ENCODE measurements at places on chromosomes 1 and 21. TPM values are rescaled to one million over a fixed set of nuclear protein-coding genes. Genes with fewer than 3 reads are reported as not detected.

RAD54L gene
- 49.7 TPM for total RNA-seq

DNA sequence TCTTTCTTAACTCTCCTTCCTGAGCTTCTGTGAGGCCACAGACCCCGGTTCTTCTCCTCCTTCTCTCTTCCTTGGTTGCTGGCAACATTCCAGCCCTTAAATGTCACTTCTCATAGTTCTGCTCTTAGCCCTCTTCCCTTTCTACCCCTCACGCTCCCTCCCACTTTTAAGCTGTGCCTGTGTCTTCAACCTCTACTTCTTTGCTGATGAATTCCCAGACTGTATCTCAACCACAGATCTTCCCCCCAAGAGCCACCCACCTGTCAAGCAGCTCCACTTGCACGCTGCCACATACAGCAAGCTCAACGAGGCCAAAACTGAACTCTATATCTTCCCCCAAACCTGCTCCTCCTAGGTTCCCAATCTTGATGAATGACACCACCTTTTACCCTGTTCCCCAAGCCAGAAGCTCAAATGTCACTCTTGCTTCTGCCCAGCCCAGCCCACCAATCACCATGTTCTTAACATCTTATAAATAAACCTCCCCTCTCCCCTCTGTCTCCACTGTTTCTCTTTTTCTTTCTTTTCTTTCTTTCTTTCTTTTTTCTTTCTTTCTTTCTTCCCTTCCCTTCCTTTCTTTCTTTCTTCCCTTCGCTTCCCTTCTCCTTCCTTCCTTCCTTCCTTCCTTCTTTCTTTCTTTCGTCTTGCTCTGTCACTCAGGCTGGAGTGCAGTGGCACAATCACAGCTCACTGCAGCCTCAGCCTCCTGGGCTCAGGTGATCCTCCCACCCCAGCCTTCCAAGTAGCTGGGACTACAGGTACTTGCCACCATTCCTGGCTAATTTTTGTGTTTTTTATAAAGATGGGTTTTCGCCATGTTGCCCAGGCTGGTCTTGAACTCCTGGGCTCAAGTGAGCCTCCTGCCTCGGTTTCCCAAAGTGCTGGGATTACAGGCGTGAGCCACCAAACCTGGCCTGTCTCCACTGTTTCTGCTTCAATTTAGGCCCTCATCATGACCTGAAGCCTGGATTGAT is 19.8 kb upstream of the PTP4A2 start:
- no peak for DNase-seq

RSBN1 gene
- 19.5 TPM for total RNA-seq

DNA sequence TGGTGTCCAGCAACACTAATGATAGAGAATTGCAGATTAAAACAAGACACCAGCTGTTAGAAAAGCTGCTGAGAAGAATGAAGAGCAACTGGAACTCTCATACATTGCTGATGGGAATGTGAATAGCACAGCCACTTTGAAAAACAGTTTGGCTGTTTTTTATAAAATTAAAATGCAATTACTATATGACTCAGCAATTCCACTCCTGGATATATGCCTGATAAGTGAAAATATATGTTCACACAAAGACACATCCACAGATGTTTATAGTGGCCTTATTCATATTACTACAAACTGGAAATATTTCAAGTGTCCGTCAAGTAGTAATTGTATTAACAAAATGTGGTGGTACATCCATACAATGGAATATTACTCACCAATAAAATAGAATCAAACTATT is 99.7 kb upstream of the HAO2 start:
- DNase-seq: no peak

DNA sequence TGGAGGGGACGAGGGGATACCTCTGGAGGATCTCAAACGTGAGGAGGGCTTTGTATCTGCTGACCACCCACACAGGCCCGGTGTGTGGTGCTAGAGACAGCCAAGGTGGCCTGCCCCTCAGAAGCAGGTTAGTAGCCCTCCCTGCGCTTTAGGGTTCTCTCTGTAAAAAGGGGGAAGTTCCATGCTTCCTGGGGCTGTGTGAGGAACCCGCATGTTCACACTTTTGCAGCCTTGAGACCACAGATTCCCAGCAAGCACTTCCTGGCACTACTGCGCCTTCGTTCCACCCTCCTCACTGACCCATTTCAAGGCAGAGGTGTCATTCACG is 7.9 kb upstream of the GUCA2B start:
- no peak for DNase-seq

GRCh38 chr1:239456788-239457187 is 70.4 kb downstream of the CHRM3 start:
- DNase-seq: no peak

DNA sequence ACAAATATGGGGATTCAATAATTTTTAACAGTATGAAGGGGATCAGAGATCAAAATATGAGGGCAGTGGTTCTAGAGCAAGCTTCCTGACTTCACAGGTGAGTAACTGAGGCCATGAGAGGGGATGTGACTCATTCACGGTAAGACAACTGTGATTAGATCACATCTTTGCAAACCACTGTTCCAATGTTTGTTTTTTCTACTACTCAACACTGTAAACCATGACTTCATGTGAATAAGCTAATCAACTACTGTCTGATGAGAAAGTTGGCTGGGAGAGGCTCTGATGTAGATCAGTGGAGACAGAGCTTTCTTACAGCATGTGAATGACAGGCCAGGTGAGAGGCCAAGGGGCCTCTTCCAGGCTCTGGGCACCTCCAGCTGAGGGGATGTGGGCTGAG is 84.7 kb downstream of the BRINP2 start:
- no peak for DNase-seq

TMEM61 gene
- total RNA-seq: not detected

RAB29 gene
- total RNA-seq: 37.2 TPM

DPYD gene
- total RNA-seq: 17.9 TPM

GRCh38 chr1:84885469-84885868 is 7.5 kb downstream of the LPAR3 start:
- DNase-seq: no peak

DNA sequence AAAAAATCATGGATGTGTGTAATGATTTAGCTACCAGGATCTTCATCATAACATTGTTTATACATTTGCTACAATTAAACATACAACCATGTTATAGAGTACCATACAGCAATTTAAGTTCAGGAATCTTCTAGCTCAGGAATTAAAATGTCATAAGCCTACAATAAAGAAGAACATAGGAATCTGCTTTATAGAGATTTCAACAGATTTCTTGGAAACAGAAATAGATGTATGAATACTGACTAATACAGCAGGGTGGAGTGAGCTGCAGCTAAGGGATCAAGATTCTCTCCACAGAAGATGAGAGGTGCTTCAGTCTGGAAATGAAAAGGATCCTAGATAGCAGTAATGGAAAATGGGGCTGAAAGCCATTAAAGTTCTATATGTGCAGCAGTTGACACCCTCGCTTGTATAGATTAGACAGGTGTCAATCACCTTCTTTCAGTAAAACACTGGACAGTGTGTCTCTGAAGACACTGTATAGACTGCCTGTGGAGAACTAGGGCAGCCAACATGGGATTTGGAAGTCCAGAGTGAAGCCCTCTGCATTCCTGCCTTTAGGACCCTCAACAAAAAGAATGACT is 73.9 kb downstream of the DNTTIP2 start:
- no peak for DNase-seq

DNA sequence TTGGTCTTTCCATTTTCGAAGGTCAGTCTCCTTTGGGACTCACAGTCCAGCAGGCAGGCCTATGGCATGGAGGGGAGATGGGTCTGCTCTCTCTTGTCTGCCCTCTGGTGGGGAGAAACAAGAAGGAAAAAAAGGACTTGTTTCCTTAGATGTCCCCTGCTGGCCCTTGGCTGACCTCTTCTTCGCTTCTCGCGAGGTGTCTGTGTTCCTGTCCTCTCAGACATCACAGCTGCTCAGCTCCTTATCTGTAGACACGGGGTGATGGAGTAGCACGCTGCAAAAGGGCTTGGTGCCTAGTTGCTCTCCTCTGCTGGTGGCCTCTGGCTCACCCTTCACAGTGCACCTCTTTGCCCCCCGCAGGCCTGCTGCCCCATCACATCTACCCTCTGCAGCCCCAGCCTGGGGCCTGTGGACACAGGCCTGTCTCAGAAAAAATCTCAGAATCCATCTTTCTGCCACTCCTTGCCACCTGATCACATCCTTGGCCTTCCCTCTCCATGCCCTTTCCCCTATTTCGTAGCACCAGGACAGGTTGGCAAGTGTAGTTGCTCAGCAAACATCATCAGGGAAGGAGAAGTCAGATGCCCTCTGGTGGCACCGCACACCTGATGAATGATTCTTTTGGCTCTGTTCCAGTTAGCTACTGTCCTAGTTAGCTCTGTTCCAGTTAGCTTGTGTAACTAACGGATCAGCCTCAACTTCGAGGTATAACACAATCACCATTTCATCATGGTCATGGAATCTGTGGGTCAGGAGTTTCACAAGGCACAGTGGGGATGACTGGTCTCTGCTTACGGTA is 18.7 kb upstream of the AK2 start:
- peak; percentile 12 for DNase-seq

- no peak for DNase-seq
Observed at GRCh38 chr1:45353685-45354084, 13.4 kb upstream of the MUTYH start.

EXOSC10 gene
- total RNA-seq: 103 TPM

GRCh38 chr1:41598325-41598724 is 113.8 kb upstream of the EDN2 start:
- DNase-seq: no peak

GRCh38 chr1:15408890-15409387 is 749 bp upstream of the EFHD2 start:
- DNase-seq: no peak

- no peak for DNase-seq
Observed at GRCh38 chr1:71166178-71167173, 85.6 kb upstream of the ZRANB2 start.

DNA sequence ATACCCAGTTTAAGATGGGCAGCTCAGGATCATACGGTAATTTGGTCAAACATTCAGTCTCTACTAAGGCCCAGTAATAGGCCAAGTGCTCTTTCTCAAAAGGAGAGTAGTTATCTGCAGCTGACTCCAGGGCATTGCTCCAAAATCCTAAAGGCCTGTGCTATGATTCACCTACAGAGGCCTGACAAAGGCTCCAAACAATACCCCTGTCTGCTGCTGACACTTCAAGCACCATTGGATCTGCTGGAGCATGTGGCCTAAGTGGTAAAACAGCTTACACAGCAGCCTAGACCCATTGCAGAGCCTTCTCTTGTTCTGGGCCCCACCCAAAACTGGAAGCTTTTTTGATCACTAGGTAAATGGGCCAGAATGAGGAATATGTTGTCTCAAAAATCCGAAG is 22.8 kb downstream of the SLAMF7 start:
- no peak for DNase-seq

DIO1 gene
- total RNA-seq: not detected

DNA sequence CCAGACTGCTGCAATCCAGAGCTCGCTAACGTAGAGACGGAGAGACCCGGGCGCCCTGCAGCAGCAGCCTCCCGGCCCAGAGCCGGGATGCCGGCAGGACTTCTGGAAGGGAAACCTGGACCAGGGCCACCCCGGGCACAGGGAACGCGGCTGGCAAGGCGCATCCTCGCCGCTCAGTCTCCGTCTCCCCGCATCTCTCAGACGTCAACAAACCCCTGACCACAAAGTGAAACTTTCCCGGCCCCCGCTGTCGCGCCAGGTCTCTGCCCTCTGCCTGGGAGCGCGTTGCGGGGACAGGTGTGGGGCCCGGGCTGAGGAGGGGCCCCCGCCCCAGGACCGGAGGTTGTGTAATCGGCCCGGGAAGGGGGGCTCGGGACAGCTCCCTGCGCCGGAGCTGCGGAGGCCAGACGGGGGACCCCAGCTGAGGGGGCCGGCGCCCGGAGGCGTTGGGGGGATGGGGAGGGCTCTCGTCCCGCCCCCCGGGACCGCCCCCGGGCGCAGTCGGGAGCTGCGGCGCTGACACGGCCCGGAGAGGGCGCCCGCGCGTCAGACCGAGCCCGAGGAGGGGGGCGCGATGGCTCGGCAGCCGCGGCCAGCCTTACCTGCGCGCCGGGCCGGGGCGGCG is 116.6 kb upstream of the HIVEP3 start:
- no peak for DNase-seq

SPATA21 gene
- total RNA-seq: not detected

DNA sequence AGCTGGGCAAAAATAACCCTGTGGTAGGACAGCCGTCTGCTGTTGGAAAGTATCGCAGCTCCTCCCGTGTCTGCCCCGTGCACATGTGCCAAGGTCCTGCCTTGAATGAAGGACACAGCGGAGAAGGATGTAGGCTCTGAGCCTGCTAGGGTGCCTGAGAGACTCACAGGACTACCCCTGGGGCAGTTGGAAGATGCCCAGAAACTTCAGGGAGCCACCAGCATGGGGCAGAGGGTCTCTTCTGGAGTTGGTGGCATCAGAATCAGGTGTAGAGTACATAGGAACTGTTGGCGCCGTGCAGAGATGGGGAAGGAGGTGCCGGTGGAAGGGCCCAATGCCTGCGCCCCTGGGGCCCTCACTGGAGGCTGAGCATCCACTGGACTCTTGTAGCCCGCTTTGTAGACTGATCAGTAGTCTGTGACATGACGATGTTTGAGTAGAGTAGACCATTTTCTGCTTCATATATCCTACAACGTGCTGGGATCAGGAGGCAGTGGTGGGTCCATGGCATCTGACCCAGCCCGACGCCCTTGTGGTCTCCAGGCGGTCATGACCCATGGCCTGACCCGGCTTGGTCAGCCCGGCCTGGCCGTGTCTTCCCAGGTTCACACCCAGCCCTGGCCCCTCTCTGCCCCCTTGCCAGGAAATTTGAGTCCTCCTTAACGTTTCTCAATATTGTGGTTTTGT is 5.3 kb upstream of the C1orf174 start:
- DNase-seq: no peak

ZNF436 gene
- 4.6 TPM for total RNA-seq

PCNX2 gene
- total RNA-seq: 33.7 TPM

- DNase-seq: peak; percentile 56
Observed at GRCh38 chr1:35577071-35577998, 4.2 kb downstream of the TFAP2E start.
